ENCODE measurements at places on chromosomes 3 and 15.

DNA sequence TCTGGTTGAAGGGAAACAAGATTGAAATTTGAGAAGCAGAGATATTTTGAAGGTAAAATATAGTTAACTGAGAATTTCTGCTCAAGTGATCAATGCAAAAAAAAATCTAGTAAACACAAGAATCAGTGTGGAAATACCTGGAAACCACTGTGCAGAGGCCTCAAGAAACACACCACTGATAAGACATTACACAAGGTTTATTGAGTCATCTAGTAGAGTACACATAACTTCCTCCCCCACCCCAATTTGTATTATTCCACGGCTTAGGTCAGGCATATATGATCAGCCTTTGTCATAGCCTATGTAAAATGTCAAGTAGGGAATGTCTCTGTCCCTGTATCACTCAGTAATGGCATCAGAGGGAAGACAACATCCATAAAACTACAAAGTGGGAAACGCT is 447.8 kb upstream of the BCHE start:
- peak; percentile 46 for DNase-seq

- DNase-seq = no peak
These were observed 14.6 kb upstream of the FANCD2 start for GRCh38 chr3:10011631-10012030.

- no peak for DNase-seq
These were observed 420.6 kb downstream of the SHQ1 start for GRCh38 chr3:72427624-72428023.

- DNase-seq = no peak
These were observed 4.9 kb downstream of the MESP2 start for GRCh38 chr15:89781055-89781454.

DNA sequence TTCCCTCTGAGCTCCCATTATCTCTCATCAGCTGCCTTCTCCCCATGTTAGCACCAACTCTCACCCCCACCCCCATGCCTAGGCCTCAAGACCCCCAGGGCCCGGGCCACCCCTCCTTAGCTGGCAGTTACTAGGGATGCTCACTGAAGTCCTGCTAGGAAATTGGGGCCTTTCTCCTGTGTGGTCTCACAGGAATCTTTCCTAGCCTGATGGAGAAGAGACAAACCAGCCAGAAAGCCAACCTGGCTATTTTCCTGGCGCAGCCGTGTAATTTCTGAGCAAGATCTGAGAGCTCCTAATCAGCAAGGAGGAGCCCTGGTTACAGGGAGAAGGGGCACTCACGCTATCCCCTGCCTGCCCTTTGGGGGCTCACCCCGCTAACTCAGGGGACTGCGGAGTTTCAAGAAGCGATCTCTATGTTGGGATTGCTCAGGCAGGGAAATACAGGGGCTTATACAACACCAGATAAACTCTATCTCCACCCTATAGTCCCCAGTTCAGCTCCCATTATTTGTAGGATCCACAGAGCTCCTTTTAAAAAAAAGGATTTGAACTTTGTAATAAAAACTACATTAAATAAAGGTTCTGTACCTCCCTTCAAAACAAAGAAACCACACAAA is 25.2 kb downstream of the NR2F2 start:
- no peak for DNase-seq

GRCh38 chr15:69857250-69857649 is 240.5 kb downstream of the TLE3 start:
- DNase-seq = no peak

DNA sequence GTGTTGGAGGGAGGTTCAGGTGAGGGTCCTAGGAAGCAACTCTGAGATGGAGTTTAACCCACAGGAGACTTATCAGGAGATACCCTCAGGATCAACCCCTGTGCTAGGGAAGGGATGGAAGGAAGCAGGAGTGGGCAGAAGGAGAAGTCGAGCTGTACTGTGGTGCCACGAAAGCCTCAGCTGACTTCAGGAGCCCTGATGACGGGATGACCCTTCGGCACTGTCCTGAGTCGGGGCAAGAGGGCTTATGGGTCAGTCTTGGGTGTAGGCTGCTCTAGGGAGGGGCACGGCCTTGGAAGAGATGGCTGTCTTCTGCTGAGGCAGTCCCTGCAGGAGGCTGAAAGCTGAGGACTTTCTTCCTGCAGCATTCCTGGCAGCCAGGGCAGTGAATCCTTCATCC is 7.7 kb downstream of the CLEC3B start:
- no peak for DNase-seq

- no peak for DNase-seq
These were observed 6.3 kb upstream of the PIAS1 start for GRCh38 chr15:68047826-68048225.

DNA sequence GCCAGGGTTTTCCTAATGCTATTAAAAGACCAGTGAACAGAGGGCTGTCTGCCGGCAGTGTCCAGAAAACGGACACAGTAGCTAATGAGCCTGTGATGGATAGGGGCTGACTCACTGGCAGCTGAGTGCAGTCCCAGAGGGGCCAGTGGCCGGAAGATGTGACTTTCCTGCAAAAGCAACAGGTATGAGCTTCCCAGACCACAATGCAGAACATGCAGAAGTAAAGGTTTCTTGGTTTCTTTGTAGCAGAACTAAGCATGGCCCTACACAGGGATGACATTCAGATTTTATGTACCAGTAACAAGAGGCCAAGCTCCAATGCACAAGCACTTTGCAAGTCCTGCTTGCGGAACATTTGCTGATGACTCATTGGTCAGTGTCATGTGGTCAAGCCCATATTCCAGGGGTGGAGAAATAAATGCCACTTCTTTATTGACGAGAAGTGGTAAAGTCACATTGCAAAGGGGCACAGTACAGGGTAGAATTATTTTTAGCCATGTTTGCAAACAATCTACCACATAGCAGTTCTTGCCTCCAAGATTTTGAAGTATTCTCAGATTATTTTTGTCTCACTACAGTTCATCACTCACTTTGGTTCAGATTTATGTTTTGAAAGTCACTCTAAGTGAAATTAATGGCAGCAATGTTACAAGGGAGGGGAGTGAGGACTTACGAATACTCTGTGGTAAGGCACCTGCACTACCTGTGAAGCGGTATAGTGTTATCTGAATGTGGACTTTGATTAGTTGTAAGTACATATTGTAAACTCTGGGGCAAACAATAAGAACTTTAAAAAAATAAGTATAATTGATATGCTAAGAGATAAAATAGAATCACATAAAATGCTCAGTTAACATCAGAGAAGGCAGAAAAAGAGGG is 263.3 kb downstream of the ABHD5 start:
- peak; percentile 51 for DNase-seq

DNA sequence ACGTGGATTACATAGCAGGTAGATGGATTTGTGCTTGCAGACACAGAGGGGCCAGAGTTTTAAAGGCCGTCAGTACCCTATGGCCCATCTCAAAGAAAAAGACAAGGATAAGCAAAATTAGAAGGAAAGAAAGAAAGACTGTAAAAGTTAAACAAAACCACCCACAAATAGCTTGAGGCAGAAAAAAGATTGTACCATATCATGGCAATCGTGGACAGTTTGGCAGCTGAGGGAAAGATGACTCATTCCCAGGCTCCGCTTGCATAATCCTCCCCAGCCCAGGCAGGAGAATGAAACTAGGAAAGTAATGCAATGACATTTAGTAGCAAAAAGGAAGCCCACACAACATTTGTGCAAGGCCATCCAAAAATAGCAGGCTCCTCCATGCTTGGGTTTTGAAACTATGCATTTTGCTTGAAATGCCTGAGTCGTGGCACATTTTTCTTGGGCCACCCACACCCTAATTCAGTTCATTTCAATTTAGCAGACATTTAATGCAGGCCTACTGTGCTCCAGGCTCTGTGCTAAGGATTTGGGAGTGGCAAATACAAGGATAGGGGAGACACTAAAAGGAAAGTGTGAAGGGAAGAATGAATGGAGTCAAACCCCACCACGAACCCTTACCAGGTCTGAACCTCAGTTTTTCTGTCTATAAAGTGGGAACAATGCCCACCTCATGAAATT is 40.9 kb upstream of the SMAD3 start:
- peak; percentile 89 for DNase-seq

- no peak for DNase-seq
These were observed 123.8 kb upstream of the CHL1 start for GRCh38 chr3:72776-73175.

DNA sequence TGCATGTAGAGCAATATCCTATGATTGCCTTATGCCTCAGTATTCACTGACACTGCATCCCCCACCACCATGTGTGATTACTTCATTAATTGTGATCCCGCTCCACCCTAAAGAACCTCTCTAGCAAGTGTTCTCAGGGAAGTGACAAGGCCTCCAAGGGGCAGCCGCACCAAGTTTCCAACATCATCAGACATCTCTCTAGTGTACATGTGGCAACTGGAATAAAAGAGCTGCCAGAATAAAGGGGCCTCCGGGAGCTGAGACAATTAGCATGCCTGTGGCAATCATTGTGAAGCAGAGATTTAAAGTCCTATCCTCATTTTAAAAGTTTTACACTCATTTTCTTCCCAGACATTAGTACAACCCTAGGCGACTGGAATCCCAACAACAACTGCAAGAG is 902.1 kb upstream of the SEMA6D start:
- no peak for DNase-seq

DNA sequence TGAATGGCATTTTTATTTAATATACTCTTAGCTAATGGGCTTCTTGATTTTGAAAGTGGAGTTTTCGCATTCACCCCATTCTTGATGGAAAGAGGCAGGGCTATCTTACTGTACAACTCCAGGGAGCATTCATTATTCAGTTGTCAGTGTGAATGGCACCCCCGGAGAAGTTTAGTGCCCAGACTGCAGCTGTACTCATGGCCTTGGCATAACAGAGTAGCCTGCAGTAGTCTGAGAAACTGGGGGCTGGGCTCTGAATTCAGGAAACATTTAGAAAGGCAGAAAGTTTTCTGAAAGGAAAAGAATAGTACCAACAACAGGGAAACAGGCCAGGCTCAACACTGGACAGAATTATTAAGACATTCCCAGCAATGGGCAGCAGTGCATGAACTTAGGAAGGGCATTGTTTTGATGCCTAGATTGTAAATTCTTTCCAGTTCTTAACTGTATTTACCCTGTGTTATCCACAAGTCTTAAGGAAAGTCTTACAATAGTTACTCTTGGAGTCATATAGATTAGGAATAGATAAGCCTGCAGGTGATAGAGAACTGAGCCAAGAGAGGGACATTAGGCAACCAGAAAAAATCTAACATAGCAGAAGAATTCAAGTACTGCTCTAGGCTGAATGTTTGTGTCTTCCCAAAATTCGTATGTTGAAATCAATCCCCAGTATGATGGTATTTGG is 44.4 kb downstream of the TIPARP start:
- DNase-seq = no peak

DNA sequence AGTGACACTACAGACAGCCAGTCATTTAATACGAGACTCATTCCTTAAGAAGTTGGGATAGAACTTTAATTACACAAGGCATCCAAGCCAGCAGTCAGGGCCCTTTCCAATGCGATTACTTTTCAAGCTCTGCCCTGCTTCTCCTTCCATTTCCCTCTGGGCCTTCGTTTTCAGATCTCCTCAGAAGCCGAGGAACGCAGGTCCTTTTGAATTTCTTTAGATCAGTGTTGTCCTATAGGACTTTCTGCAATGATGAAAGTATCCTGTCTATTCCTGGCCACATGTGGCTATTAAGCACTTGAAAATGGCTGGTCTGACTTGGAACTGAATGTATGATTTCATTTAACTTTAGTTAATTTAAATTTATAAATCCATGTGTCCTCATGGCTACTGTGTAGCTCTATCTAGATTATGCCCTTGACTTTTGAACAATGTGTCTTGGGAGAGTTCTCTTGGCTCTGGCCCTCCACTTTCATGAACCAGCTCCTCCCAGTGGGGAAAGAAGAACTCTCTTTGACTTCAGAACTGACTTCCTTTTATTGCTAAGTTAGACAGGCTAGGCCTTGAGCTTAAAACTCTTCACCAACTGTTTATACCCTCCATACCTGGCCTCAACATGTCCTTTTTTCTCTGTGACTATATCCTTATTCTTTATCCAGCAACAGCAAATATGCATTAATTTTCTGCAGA is 22.6 kb downstream of the TGFBR2 start:
- peak; percentile 18 for DNase-seq

- DNase-seq = no peak
These were observed 116.2 kb upstream of the RASGRP1 start for GRCh38 chr15:38680775-38681174.

DNA sequence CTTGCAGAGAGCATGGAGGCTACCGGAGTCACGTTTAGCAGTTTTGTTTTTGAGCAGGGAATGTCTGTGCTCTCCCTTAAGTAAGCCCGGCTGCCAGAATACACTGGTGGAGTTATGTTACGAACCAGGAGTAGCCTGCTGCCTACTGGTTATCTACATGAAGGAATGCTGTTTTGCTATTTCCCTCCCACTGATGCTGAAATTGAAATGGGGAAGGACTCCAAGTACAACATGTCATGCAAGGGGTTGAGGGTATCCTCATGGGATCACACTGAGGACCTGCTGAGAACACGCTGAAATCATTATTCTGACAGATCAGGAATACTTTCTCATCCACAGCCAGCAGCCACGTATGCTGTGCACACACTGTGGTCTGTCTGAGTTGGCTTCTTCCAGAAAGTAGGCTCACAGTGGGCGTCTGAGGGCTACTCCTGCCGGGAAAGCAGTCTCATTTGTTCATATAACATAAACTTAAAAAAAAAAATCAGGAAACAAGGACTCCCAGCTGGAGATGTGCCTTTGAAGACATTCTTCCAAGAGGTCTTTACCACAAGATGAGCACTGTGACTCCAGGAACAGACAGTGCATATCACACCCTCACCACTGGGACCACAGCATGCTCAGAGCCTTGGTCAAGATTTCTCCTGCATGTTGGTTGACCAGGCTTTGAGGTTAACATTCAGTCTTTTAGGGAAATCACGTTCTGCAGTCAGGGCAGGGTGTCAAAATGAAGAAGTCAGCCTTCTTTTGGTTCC is 300.4 kb upstream of the RASGRP1 start:
- DNase-seq = peak; percentile 19

- DNase-seq = no peak
These were observed 41.5 kb downstream of the IDH2 start for GRCh38 chr15:90060797-90061196.
